Trophoblast cell (in vitro differentiated cells and primary cell): ENCODE measurements at places on chromosomes 11 and 22.

DNA sequence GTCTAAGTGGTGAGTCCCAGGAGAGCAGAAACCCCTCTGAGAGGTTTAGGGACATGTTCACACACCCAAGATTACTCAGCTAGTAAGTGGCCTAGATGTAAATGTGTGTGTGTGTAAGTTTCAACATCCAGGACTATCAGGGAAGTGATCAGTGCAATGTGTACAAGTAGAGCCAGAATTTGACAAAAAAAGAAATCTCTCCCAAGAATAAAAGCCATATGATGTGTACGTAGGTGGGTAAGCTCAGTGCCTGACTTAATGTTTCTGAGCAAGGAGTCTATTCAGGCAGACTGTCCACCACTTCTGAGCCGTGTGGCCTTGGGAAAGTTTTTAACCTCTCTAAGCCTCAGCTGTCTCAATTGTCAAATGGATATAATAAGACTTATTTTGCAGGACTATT, 133.8 kb upstream of the NAV2 start:
- no peak overlapping the region for H3K4me3 ChIP-seq
- no peak overlapping the region for H3K27ac ChIP-seq
- peaks cover 5% of the 10 kb centered on the region for H3K4me1 ChIP-seq
- no peaks in the 10 kb centered on the region for H3K27me3 ChIP-seq

- no peaks in the 10 kb centered on the region for H3K27me3 ChIP-seq
- H3K36me3 ChIP-seq = peaks cover 96% of the 10 kb centered on the region
- peak; percentile 96 for DNase-seq
- no peak overlapping the region for H3K4me3 ChIP-seq
These were observed 48.5 kb downstream of the APOL1 start for GRCh38 chr22:36301384-36301828.

DNA sequence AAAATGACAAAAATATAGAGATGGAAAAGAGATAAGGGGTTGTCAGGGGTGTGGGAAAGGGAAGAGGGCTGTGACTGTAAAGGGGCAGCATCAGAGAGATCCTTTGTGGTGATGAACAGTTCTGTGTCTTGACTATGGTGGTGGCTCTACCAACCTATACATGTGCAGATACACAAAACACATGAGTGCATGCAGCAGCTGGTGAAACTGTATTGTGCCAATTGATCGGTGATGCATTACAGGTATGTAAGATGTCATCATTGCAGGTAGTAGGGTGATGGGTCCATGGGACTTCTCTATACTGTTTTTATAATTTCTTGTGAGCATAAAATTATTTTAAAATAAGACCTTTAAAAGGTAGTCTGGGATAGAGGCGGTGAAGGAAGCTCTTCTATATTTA, 24.1 kb upstream of the ZDHHC13 start:
- no peak for DNase-seq
- peaks cover 9% of the 10 kb centered on the region for H3K4me1 ChIP-seq
- no peak overlapping the region for H3K27ac ChIP-seq
- H3K36me3 ChIP-seq = no peaks in the 10 kb centered on the region
- H3K27me3 ChIP-seq = no peaks in the 10 kb centered on the region

- no peaks in the 10 kb centered on the region for H3K27me3 ChIP-seq
- no peak overlapping the region for H3K27ac ChIP-seq
- DNase-seq = no peak
- H3K36me3 ChIP-seq = peaks cover 32% of the 10 kb centered on the region
- H3K4me3 ChIP-seq = no peak overlapping the region
These were observed 4.9 kb downstream of the PNPLA3 start for GRCh38 chr22:43928468-43928867.

DNA sequence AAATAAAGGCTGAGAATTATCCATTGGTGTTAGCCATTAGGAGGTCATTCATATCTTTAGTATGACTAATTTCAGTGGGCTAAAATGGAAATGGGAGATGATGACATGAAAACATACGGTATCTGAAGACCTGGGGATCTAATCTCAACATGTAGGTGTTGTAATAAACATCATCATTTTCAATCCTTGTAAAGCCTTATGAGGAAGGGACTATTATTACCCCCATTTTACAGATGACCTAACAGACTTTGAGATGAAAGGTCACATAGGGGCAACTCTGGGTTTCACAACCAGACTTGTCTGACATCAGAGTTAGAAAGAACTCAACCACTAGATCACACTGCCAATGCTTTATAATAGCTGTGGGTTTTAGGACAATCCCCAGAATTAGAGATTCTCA, 34.8 kb upstream of the TMEM135 start:
- no peaks in the 10 kb centered on the region for H3K36me3 ChIP-seq
- H3K4me3 ChIP-seq = no peak overlapping the region
- peaks cover 7% of the 10 kb centered on the region for H3K4me1 ChIP-seq
- no peak overlapping the region for H3K27ac ChIP-seq
- no peaks in the 10 kb centered on the region for H3K27me3 ChIP-seq

DNA sequence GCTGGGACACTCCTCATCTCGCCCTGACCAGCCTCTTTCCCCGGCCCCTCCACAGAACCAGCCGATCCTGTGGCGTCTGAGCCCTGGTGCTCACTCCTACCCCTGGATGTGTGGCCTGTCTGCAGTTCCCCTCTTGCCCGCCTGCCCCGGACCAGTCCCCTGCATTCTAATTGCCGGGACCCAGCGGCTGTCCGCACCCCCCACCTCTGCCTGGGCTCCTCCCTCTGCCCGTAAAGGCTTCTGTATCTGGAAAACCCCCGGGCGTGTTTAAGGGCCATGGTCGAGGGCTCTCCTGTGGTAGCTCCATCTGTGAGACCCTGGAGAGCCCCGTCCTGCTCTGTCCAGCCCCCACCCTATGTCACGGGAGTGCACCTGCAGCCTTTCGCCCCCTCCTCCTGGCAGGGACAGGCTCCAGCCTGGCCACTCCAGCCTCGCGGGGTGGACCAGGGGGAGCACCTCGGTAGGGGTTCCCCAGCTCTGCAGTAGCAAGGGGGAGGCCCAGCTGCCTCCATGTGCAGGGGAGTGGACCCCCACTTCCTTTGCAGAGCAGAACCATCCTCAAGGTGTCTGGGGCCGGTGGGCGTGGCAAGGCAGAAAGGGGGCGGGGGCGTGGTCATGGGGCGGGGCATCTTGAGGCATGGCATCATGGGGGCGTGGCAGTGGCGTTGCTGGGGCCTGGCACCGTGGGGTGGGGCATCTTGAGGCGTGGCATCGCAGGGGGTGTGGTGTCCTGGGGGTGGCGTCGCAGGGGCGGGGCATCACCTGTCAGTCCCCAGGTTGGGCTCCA, 430.4 kb downstream of the TBC1D22A start:
- no peaks in the 10 kb centered on the region for H3K27me3 ChIP-seq
- no peaks in the 10 kb centered on the region for H3K4me1 ChIP-seq
- DNase-seq = no peak
- H3K27ac ChIP-seq = no peak overlapping the region

DNA sequence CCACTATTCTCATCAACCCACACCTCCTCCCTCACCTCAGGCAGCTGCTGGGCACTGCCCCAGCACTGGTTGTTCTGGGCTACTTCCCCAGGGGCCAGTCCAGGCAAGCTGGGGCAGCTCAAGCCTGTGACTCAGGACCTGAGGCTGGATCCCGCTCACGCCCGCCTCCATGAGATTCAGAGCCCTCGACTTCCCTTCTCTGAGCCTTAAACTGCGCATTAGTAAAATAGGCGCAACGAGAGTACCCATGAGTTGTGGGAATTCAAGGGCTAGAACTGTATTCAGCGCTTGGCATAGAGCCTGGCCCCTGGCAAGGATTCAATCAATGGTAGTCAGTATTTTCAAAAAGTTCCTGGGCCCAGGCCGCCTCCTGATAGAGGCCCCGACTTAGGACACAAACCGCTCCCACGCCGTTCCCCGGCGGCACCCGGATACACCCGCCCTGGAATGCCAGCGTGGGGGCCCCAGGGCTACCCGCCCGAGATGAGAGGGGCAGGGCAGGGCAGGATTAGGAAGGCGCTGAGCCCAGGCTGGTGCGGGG, 723 bp upstream of the CD82 start:
- peak overlapping the region; percentile 67 for H3K4me3 ChIP-seq
- H3K36me3 ChIP-seq = no peaks in the 10 kb centered on the region
- H3K4me1 ChIP-seq = peaks cover 16% of the 10 kb centered on the region
- H3K27ac ChIP-seq = no peak overlapping the region
- DNase-seq = peak; percentile 72
- H3K27me3 ChIP-seq = peaks cover 6% of the 10 kb centered on the region

- no peaks in the 10 kb centered on the region for H3K4me1 ChIP-seq
- H3K27me3 ChIP-seq = no peaks in the 10 kb centered on the region
- H3K4me3 ChIP-seq = no peak overlapping the region
These were observed 89.5 kb downstream of the WNT7B start for GRCh38 chr22:45887202-45888131.

DNA sequence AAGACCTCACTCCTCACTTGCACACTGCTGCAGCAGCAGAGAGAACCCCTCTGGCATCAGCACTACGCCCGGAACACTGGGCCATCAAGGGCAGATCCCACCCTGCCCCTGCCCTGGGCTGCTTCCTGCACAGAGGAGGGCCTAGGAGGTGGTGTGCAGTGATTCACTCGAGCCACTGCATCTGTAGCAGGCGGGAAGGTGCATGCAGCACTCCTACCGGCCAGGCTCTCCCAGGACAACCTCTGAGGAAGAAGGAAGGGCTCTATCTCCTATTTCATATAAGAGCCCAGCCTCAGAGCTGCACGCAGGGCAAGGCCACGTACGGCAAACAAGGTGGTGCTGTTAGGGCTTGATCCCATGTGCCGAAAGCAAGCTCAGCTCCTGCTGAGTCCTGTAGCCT, 14.2 kb downstream of the RANGAP1 start:
- no peak overlapping the region for H3K27ac ChIP-seq
- peaks cover 76% of the 10 kb centered on the region for H3K36me3 ChIP-seq
- no peak overlapping the region for H3K4me3 ChIP-seq
- no peaks in the 10 kb centered on the region for H3K27me3 ChIP-seq
- DNase-seq = peak; percentile 61

GRCh38 chr11:77191429-77191822, 63.4 kb downstream of the MYO7A start:
- H3K27me3 ChIP-seq = no peaks in the 10 kb centered on the region
- no peak overlapping the region for H3K27ac ChIP-seq
- peak overlapping the region; percentile 10 for H3K4me3 ChIP-seq
- H3K36me3 ChIP-seq = no peaks in the 10 kb centered on the region
